Stimulated activated CD4-positive, alpha-beta T cell treated with anti-CD3 and anti-CD28 coated beads, Interleukin-4, amount 100 ng/mL, for 24 hours (primary cell): ENCODE measurements at places on chromosomes 4 and X.

DNA sequence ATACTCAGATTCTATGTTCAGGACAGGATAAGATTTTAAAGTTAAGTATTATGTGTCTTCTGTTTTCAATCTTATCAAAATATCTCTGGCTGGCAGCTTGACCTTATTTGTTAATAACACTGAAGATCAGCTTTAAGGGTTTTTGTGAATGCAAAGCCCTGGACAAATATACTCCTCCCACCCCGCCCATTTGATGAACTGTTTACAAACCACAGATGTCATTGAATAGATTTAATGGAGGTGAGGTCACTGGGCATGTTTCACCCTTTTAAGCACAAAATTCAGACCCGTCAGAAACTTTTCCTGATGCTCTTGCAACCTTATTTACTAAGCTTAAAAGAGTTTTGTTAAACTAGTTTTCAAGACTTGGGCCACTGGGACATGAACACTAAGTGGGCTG, 10.1 kb upstream of the CXCL8 start:
- DNase-seq, result no peak

DNA sequence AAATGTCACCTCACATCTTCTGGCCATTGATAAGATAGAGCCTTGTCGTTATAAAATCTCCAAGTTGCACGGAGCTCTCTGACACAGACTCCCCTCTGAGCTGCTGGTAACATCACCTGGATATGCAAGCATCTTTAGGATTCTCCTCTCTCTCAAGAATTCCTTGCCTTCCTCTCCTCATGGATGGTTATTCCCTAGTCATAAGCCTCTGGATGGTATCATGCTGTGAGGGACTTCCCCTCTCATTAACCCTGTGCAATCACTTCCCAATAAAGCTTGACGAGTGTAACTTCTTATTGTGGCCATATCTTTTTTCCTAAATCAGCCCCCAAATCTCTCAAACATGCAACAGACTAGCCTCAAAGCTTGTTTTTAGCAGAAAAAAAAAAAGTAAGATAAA, 1057.0 kb upstream of the SLIT2 start:
- no peak for DNase-seq

- DNase-seq, result no peak
Measured at GRCh38 chr4:128820671-128821070, 11.2 kb downstream of the JADE1 start.

DNA sequence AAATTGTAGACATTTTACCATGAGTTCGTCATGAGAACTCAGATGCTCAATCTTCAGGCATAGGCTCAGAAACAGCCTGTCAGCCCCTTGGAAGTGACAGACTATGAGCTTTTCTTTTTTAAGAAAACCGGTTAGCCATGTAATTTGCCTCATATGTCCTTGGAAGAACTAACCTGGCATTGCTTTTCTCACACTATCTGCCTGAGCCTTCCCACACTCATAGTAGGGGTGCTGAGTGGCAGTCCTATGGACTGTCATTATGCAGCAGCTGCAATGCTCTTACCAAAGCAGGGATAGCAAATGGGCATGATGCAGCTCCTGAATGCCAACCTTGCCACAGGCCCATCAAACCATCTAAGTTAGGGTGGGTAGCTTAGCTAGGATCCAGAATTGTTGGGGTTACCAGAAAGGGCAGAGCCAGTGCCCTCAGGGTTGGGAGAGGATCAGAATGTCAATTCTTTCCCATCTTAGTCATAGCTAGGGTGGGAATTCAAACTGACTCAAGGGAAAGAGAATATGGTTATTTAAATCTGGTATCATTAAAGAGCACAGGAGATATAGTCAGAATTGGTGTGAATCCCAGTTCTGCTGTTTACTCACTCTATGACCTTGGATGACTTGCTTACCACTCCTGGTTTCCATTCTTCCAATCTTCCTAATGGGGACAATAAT, 230.6 kb upstream of the CPEB2 start:
- no peak for DNase-seq

- DNase-seq, result no peak
Measured at GRCh38 chrX:108439961-108440696, 491 bp downstream of the COL4A5 start.

DNA sequence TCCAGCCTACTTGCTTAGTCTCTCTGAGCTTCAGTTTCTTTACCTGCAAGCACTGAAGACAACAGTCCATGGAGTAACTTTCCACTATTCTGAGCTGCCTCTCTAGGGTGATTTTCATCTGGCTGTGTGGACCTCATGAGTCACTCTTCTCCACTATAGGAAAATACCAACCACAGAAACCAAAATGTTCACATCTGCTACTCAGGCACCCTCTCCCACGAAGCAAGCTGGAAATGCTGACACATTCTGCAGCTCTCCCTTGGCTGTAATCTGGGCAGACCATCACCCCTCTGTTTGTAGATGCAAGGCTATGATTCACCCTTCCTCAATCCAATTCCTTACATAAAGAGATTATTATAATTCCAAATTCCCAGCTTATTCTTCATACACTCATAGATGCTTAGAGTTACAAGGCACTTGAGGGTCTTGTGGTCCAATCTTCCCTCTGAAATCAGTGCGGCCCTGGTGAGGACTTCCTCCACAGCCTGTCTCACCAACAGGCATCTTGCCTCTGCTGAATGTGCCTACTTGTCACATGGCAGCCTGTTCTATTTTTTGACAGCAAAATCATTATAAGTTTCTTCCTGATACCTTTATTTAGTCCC, 97.0 kb upstream of the LNX1 start:
- DNase-seq, result peak; percentile 23

- DNase-seq, result no peak
Measured at GRCh38 chrX:129843209-129843458, 552 bp downstream of the ZDHHC9 start.

DNA sequence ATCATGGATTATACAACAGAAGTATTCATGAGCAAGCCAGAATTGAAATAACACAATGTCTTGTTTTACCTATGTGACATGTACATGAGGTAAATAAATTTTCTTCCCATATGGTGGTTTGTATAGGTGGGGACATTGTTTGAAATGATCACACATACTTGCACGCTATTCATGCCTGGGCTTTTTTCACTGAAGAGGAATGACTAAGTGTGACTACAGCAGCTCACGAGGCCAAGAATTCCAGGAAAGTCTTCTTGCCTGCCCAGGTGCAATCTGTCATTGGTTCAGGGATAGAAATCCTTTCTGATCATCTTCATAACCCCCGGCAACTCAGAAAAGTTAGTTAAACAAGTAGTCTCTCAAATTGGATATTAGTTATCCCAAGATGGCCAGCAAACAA, 36.3 kb upstream of the AREG start:
- no peak for DNase-seq

DNA sequence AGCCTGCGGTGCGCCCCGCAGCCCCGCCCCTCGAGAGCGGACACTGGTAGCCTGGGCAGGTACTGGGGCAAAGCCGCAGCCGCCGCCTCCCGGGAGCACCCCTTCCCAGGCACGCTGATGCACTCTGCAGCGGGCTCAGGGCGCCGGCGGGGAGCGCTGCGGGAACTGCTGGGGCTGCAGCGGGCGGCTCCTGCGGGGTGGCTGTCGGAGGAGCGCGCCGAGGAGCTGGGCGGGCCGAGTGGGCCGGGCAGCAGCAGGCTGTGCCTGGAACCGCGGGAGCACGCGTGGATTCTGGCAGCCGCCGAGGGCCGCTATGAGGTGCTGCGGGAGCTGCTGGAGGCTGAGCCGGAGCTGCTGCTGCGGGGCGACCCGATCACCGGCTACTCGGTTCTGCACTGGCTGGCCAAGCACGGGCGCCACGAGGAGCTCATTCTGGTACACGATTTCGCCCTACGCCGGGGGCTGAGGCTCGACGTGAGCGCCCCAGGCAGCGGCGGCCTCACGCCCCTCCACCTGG, 401 bp downstream of the SOWAHD start:
- DNase-seq, result peak; percentile 15

- DNase-seq, result no peak
Measured at GRCh38 chr4:184284336-184284690, 66.6 kb upstream of the ENPP6 start.

DNA sequence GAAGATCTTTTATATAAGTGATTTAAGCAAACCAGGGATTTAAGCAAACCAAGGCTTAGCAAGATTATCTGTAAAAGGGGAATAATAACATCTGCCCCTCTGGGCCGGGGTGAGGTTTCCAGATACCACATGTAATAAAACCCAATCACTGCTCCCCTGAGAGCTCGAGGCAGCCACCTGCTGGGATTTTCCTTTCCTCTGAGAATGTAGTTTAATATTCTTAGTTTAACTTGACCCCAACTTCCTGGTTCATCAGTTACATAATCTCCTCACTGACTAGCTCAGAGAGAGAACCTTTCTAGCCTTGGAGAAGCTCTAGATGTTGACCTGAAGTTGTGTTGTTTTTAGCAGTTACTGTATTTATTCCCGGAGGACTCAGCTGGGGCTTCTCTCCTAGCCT, 322.4 kb downstream of the ARHGAP10 start:
- DNase-seq, result no peak

GRCh38 chr4:126939401-126939800, 693.4 kb upstream of the INTU start:
- no peak for DNase-seq

DNA sequence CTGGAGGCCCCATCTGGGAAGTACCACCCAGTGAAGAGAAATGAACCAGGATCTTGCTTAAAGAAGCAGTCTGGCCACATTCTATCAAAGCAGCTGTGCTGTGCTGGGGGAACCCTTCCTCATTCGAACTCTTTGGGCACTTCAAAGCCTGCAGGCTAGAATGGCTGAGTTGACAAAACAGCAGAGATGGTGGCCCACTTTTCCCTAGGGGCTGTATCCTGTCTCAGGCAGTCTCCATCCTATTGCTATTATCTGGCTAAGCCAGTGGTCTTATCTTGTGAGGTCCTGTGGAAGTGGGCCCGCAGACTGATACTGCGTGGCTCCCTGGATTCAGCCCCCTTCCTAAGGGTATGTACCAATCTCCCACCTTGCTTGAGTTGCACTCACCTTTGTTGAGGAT, 114.3 kb downstream of the VSIG4 start:
- no peak for DNase-seq

DNA sequence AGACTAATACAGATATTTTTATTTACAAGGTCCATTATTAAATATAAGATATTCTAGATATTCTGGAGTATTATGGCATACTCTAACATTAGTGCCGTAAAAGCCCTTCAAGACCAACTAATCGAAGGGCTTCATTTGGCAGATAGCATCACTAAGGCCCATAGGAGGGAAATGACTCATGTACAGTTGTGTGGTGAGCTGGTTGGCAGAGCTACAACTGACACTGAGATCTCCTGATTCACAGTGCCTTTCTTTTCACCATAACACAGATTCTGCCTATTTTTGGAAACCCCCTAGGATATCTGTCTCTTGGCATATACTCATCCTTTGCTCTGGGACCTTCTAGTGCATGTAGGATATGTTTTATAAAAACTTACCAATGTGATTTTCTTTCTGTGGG, 201.7 kb upstream of the AFF2 start:
- DNase-seq, result no peak

- no peak for DNase-seq
Measured at GRCh38 chr4:134540588-134540987, 339.0 kb upstream of the PABPC4L start.

DNA sequence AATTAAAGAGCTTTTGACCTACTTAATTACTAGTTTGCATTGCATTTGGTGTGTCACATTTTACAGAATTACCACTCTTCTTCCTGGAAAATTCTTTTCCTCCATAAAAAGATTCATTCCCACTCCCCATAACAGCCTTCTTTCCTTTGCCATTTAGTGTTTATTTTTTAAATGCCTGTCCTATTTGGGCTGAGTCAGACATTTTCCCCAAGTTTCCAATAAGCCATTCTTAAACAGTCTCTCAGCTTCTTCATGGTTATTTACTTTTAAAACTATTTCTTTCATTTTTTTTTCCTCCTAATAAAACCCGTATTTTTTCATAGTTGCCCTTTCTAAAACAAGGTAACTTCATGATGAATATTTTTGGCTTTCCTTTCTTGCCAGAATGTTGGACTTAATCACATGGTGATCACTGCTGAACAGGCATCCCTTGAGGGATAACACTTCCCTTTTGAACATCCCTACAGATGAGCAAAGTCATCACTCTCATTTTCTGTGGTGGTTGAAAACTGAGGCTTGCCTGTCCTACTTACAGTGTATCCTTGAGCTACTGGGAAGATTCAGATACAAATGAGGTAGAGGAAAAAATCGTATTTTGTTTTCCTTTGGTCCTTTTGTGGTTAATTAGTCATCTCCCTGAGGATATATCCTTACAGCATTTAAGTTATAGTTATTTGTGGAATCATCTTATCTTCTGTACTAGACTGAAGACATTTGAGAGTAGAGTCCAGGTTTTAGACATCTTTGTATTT, 520.5 kb upstream of the NR3C2 start:
- no peak for DNase-seq

DNA sequence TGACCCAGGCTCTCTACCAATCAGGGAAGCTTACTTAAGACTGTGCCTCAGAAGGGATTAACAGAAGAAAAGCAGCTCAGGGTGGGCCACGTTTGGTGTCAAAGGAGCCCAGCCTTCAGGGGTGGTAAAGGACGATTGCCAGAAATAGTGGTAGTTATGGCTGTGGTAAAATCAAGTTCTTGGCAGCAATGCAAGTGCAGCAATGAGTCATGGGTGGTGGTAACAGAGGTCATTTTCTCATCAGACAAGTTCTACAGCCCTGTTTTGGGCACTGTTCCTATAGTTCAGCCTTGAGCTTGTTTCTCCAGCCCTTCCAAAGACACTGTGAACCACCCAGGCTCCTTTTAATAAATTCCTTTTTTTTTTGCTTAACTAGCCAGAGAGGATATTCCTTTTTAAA, 120.3 kb downstream of the EFHC2 start:
- no peak for DNase-seq

DNA sequence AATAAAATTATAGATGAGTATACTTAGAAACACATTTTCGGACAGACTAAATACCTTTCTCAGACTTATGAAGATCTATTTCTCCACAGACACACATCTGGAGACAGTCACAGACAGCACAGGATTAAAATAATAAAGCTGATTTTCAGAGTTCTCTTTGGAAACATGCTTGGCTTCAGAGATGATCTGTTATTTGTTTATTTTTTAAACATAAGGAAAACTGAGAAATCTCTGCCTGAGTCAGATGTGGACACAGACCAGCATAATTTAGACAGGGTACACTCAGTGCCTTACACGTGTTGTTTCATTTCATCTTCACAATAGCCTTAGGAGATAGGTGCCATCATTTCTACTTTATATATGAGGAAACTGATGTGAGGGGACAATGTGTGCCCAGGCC, 92.1 kb downstream of the SLC9A7 start:
- no peak for DNase-seq

- DNase-seq, result no peak
Measured at GRCh38 chr4:171430495-171430894, 382.7 kb upstream of the GALNTL6 start.

DNA sequence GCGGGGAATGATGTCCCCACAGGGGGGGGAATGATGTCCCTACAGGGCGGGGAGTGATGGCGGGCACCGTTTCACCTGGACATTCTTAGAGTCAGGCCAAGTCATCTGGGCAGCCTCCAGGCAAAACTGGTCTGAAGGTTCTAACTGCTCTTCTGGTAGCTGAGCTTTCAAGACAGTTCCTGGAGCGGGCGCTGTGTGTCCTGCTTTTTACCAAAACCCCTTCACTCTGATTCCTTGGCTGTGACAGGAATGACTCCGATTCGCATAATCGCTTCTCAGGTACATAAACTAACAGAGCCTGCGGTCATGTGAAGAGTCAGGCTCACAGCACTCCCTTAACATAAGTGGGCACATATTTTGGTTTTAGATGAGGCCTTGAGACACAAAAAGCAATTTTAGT, 836.0 kb downstream of the TRIML1 start:
- no peak for DNase-seq

GRCh38 chrX:45619290-45619689, 418.6 kb upstream of the DIPK2B start:
- no peak for DNase-seq
